NCI-H1105 (cell line): ENCODE measurements at places on chromosomes 6 and 20.

- DNase-seq: no peak
Measured at GRCh38 chr20:48889140-48889790, 32.2 kb upstream of the ARFGEF2 start.

GRCh38 chr6:74713941-74714340 is 491.9 kb downstream of the COL12A1 start:
- no peak for DNase-seq

DNA sequence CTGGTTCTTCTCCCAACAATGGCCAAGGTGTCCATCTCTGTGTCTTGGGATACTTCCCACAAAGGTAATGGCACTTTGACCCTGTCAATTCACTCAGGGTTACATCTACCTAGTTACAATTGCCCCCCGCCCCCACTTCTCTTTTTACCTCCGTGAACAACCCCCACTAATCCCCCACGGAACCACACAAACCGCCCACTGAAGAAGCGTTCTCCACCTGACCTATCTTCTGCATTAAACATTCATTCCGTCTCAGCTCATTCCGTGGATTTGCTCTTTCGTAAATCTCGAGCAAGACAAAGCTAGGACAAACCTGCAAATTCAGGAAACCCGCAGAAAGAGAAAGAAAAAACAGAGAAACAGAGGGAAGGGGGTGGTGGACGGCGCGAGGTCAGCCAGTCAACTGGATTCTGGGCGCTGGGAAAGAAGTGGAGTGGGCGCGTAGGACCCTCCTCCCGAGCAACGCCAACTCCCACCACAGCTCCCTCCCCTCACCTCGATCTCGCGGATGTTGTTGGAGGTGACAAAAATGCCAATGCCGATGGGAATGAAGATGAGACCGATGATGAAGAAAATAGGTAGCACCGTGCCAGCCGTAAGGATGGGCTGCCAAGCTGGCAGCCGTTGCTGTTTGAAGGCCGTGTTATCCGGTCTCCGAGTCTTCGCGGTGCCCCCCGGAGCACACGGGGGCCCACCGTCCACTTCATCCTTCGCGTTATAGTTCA is 523 bp downstream of the TMEM30A start:
- DNase-seq: no peak

GRCh38 chr6:63319939-63320338 is at the start of gene LGSN:
TSS of gene LGSN (minus strand) at chr6:63319983. CDS start at chr6:63319943, 40 bp downstream.
- no peak for DNase-seq

- DNase-seq: no peak
Measured at GRCh38 chr6:163412341-163412740, 2.2 kb upstream of the QKI start.
